Ureter (tissue), 1 donor: ENCODE measurements at places on chromosomes 5 and 9. TPM values are rescaled to one million over a fixed set of nuclear protein-coding genes. Genes with fewer than 3 reads are reported as not detected.

DNA sequence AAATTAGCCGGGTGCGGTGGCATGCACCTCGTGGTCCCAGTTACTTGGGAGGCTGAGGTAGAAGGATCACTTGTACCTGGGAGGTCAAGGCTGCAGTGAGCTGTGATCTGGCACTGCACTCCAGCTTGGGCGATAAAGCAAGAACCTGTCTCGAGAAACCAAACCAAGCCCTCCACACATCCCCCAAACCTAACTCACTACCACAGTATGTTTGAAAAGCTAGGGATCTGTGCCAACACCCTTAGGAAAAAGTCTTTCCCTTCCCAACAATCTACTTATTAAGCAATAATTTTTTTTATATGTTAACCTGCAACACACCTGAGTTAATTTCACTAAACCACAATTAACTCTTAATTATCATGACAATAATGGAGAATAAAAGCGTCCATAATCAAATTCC lies 2.2 kb downstream of the UBTD2 start:
- no peak for DNase-seq

The ANKRD34B gene
- total RNA-seq: not detected

DNA sequence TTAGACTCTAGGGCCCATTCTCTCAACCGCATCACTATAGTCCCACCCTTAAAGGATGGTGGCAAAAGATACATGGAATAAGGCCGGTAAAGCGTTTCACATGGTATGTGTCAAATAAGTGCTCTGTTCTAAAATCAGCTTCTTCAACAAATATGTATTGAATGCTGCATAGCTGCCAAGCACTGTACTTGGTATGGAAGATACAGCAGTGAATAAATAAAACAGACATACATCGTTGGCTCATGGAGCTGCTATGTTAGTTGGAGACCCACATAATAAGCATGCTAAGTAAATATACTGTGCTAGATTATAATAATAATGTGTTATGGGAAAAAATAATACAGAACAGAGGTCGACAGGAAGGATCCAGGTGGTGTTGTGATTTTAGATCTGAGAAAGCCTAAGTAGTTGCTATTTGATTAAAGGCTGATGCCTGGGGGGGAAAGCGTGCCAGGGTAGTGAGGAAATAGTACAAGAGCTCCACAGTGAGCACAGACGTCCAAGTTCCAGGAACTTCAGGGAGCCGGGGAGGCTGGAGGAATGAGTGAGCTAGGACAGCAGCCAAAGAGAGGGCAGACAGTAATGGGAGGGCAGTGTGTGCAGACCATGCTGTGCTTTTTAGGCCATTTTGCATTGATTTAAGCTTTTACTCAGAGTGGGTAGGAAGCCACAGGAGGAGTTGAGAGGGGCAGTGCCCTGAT lies 93.7 kb downstream of the JAKMIP2 start:
- DNase-seq: peak; percentile 57

DNA sequence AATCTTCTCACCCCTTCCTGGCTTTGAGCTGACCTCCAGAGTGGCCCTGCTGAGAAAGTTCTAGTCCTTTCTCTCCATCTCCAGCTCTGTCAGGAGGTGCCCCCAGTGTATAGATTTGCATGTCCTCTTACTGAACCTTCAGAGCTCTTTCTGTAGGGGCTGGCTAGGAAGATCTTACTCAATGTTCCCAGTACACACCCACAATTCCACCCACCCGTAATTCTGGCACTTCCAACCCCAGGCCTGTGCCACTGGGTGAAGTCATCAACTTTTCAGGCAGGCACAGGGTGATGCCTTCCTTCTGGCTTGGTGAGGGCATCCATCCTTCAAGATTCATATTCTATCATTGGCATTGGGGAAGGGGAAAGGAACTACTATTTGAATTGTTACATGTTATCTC lies 75.9 kb downstream of the ACER2 start:
- no peak for DNase-seq

The ANXA2R gene
- total RNA-seq: 4.4 TPM

The SOWAHA gene
- total RNA-seq: 6.8 TPM

GRCh38 chr5:80623999-80624398 lies 30.5 kb upstream of the MSH3 start:
- DNase-seq: no peak

- DNase-seq: no peak
These were observed 68.7 kb downstream of the DENND1A start for GRCh38 chr9:123861086-123861755.

The CXCL14 gene
- 2.3 TPM for total RNA-seq

- DNase-seq: no peak
These were observed 110.1 kb downstream of the SIL1 start for GRCh38 chr5:139088024-139088423.

DNA sequence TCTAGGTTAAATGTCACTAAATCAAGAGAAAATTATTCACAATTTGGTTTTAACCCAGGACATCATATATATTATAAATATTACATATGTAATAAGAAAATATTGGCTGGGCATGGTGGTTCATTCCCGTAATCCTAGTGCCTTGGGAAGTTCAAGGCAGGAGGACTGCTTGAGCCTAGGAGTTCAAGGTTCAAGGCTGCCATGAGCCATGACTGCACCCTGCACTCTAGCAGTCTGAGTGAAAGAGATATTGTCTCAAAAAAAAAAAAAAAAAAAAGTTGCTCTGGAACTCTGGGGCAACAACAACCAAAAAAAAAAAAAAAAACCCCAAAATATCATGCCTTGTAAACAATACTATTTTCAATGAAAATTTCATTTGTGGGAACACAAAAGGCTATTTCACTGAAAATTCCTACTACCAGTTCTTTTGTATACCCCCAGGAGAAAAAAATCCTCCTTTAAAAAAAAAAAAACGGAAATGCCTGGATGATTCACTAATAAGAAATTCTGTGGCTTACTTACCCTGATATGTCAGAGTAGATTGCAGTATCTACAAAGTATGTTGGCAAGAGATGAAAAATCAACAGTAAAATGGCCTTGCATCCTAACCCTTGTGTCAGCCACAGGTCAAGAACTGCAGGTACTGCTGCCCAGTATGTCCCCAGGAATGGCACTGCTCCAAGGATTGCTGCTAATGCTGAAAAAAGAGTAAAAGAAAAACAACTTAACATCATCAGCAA lies 22.6 kb upstream of the CTNNAL1 start:
- no peak for DNase-seq

DNA sequence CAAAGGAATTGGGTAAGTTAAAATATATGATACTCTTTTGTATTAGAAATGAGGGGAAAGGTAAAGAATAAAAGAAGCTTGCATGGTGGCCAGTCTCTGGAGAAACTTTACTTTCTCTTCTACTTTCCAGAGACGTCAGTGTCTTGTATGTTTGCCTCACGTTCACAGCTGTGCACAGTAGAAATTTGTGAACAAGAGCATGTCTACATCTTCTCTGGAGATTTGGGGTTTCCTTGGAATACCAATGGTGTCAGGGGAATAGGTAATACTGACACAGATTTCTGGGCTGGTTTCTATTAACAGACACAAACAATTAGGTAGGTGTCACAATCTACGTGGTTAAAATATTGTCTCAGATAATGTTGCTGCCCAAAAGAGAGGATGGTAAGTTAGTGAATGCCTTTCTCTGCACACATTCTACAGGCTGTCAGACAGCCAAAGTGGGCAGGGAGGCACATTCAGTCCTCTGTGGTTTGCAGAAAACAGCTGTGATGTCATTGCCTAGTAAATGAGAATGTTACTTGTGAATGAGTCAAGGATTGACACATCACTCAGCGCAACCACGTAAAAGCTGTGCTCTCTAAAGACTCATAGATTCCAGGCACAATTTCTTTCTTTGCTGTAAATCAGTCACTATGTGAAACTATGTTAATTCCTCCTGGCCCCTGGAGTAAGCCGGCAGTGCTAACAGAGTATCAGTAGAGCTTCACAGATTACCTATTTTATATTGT lies 397.1 kb downstream of the MAN2A1 start:
- no peak for DNase-seq

The LRRC70 gene
- total RNA-seq: 5.9 TPM

The PTPN3 gene
- 36.4 TPM for total RNA-seq

The CDH18 gene
- not detected for total RNA-seq

- peak; percentile 61 for DNase-seq
These were observed 35.6 kb upstream of the ATP6V1G1 start for GRCh38 chr9:114551750-114552685.

GRCh38 chr5:81789033-81789432 lies 38.1 kb upstream of the SSBP2 start:
- no peak for DNase-seq

The SAPCD2 gene
- 1.6 TPM for total RNA-seq

The SOHLH1 gene
- total RNA-seq: not detected

DNA sequence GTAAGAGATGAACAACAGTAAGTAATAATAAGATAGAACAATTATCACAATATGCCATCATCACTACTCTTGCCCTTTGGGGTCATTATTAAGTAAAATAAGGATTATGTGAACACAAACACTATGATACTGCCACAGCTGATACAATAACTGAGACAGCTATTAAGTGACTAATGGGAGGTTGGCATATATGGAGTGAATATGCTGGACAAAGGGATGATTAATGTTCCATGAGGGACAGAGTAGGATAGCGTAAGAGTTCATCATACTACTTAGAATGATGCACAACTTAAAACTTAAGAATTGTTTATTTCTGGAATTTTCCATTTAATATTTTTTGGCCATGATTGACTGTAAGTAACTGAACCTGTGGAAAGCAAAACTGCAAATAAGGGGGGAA lies 16.6 kb downstream of the POU5F2 start:
- no peak for DNase-seq

The IFNA4 gene
- total RNA-seq: not detected

- no peak for DNase-seq
These were observed 599.6 kb downstream of the CCDC171 start for GRCh38 chr9:16152276-16153101.

GRCh38 chr5:62029303-62029702 lies 276.7 kb upstream of the KIF2A start:
- DNase-seq: no peak

The INSL4 gene
- total RNA-seq: not detected
